Activated CD8-positive, alpha-beta memory T cell treated with anti-CD3 and anti-CD28 coated beads, Interleukin-2, amount 50 U/mL, for 4 hours (primary cell): ENCODE measurements at places on chromosomes 4 and X.

DNA sequence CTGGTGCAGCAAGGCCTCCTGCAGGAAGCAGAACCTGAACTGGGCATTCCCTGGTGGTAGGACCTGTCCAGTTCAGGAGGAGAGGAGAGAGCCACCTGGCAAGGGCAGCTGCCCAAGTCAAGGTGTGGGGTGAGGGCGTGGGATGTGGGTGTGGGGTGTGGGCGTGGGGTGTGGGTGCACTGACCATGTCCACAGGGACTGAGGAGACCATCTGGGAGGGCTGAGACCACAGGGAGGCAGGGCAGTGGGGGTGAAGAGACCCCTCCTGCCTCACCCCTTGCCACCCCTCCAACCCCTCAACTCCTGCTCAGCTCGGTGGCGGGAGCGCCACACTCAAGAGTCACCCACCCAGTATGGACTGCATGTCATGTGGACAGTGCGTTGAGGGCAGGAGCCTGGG, 117.9 kb downstream of the CPZ start:
- DNase-seq, result no peak

GRCh38 chrX:148871422-148872160, 371.2 kb downstream of the AFF2 start:
- DNase-seq, result no peak

DNA sequence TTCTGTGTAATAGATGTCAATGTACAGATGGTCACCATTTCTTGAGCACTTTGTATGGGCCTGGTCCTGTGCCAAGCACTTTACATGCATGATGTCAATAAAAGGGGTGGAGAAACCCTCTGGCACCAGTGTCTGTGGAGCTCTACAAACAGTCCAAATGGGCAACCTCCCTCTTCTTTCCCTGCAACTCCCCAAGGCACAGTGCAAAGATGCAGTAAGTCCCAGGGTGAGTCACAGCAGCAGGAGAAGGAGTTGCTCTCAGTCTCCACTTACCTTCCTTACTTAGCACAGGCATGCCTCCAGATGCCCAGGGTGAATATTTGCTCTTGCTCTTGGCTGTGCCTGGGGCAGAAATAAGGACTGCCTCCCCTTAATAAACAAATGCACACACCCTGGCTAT, 4.3 kb downstream of the OCIAD2 start:
- no peak for DNase-seq

DNA sequence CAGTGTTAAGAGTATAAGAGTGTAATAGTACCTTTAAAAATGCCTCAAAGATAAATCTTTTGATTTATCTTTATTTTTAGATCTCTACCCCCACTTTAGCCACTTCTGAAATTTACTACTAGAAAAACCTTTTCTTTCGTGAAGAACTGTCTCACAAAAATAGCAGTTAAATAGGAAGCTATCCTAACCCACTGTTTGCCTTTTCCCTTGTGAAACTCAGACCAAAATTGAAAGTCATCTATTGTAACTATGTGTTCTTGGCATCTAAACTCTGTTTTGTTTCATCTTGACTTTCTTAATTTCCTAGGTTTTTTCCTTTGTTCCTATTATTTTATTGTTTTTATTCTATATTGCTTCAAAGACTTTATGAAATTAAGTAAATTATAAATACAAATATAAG, 7.8 kb upstream of the TMEM144 start:
- DNase-seq, result no peak

DNA sequence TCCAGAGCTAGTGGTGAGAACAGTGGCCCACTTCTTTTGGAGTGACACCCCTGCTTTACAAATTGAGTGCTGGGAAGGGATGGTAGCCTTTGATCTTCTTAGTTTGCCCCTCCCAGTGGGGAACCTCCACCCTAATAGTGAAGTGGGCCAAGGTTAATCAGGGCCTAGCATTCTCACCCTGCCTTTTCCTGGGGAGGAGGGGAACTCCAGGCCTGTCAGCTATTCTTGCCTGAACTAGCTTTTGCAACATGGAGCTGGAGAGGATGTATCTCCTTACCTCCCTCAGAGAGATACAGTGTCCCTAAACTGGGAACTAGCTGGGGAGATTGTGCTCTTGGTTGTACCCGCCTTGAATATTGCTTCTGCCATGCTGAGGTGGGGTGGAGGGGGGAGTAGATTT, 20.6 kb downstream of the PHKA1 start:
- DNase-seq, result no peak

- DNase-seq, result no peak
These were observed 547.0 kb downstream of the STIM2 start for GRCh38 chr4:27407616-27408015.

DNA sequence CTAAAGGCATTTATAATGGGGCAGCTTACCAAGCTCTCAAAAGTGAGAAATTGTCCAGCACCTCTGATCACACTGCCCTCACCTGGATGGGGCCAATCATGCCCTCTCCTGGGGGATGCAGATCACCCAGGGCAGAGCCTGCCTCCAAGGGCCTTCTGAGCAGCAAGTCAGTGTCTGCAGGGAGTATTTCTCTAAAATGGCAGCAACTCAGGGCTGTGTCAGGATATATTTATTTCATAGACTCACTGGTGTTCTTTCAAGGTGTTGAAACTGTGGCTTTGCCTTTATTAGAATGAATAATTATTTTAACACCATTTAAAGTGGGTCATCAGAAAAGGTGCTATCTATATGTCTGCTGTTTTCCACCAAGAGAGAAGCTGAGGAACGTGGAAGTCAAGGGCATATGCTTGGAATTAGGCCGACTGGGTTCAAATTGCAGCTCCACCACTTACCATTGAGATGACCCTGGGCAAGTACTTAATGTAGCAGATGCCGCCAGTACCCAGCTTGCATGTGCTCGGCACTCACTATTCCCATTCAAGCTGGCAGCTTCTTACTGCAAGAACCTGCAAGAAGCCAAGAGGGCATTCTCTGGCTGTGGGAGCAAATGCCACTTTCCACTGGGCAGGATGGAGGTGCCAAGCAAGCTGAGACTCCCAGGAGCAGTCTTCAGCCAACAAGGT, 590.0 kb downstream of the BCOR start:
- no peak for DNase-seq

- DNase-seq, result no peak
These were observed 318.3 kb downstream of the PCDH10 start for GRCh38 chr4:133467290-133467947.
